ENCODE measurements at places on chromosomes 6 and 20.

GRCh38 chr6:143555071-143555492, 43.6 kb upstream of the FUCA2 start:
- DNase-seq: no peak

DNA sequence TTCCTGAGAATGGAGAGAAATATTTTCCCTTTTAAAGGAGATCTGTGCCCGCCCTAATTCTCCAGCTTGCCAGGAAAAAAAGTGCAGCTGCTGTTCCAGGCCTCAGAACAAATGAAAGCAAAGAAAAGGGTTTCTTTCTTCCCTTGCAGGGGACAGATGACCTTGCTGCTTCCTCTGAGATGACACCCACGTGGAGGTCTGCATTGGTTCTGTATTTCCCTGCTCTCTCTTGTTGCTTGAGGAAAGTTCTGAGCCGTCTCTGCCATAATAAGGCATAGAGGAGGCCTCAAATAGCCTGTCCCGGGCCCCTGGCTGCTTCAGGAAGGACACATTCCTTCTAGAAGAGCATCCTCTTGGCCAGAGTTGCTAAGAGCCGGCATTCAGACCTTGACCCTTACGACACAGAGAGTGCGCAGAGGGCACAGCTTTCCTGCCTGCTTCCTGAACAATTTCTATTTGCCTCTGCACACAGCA, 501.8 kb upstream of the SULF2 start:
- DNase-seq: no peak

DNA sequence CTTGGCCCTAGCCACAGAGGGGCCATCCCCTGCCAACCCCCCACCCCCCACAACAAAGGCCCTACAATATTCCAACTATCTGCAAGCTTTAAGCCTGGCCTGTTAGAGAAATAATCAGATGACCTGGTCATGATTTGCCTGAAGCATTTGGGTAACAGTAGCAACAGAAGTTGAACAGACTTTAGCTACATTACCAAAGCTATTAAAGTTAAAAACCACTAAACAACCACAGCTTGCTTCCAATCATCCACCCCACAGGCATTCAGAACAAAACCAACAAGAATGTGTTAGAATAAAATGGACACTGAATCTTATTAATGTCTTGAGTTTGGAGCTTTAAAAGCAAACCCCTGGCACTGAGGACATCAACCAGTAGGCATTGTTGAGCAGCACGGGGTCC, 250.9 kb downstream of the LRFN2 start:
- no peak for DNase-seq

DNA sequence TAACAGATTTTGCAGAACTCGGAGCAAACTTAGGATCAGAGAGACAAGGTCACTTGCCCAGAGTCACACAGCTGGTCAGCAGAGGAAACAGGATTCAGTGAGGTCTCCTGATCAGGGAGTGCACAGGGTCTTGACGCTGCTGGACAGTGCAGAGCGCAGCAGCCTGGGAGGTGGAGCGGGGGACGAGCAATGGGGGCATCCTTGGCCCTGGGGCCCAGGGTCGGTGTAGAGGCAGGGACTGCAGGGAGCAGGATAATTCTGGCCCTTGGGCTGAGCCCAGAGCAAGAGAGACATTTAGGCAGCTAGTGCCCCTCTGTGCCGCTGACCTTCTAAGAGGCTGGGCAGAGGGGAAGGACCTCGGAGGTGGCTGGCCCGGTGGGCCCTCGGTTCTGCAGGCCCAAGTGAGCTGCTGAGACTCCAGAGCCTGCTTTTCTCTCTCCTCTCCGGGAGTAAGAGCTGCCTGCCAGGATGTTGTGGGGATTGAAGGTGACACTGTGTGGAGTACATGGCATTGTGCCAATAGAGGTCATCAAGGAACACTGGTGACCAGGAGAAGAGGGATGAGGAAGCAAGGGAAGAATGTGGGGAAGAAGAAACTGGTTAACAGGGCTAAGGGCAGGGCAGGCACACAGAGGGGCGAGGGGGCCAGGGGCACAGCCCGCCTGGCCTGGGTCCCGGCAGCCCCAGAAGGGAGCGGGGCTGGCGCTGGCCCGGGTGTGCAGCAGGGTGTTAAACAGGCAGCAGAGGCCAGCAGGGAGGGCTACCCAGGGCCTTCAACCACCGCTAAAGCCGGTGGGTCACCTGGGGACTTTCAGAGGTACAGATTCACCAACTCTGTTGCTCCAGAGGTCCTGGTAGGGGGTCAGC, 122.0 kb downstream of the AGPAT4 start:
- no peak for DNase-seq

DNA sequence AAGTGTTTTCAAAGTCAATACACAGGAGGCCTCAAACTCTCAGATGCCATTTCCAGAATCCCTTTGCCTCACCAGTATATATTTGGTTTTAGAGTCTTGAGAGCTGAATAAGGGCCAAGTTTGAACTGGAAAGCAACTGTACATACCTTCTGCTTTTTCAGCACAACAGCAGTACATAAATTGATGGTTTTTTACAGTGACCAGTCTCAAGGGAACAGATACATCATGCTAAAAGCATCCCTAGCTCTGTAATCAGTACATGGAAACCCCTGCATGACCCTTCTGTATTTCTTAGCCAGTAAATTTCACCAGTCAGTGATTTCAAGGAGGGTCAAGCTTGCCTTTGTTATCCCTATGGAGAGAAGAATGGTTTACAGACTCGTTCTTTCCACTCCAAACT, 40.6 kb upstream of the ECHDC1 start:
- no peak for DNase-seq

DNA sequence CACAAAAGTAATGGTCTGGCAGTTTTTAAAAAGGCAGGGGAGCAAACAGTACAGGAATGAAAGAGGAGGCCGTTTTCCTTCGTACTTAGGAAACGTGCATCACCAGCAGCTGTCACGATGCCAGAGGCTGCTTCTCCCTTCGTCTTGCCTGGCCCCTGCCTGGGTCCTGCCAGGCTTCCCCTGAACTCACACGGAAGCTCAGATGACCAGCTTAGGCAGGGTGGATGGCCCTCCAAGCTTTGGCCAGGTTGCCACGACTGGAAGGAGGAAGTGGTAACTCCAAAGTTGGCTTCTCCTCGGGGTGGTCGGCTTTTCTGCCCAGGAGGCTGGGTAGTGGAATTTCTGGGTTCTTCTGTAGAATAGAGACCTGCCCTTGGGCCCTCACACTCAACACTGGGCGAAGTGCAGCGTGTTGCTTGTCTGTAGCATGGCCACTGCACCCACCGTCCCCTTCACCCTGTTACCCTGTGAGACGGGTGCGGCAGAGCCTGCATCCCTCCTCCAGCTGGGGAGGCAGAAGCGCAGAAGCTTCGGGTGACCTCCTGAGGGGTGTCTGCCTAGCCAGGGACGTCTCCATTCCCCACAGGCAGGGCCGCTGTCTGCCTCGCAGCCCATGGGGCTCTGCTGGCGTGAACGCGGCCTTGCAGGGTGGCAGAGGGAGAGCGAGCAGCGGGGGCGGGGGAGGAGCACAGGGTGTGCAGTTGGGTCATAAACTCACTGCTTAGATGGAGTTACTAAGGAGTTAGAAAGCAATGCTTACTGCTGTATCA, 18.4 kb upstream of the RBM38 start:
- DNase-seq: no peak
